ENCODE measurements at places on chromosomes 7 and 10.

- no peak for DNase-seq
Observed at GRCh38 chr10:128869101-128869749, 597.8 kb upstream of the MGMT start.

DNA sequence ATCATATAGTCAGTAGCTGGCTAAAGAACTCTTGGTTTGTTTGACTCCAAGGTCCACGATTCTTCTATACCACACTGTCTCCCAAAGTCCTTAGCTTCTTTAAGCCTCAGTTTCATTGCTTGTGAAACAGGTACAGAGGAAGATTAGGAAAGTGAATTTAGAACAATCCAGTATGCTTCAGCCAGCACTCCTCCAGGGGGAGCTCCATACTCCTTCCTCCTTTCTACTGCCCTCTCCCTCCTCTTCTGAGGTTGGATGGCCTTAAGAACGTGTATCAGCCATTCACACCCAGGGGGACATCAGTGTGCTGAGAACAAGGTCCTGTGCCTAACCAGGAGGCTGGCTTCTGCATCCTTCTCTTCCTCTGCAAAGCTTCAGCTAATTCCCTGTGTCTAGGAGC, 54.8 kb upstream of the CALD1 start:
- no peak for DNase-seq

- DNase-seq = no peak
Observed at GRCh38 chr10:107544706-107545520, 380.4 kb upstream of the SORCS1 start.

- DNase-seq = no peak
Observed at GRCh38 chr10:108515821-108516220, 1351.3 kb upstream of the SORCS1 start.

GRCh38 chr7:8739837-8740236, 306.4 kb downstream of the NXPH1 start:
- no peak for DNase-seq

GRCh38 chr10:102059987-102060386, 4.0 kb upstream of the ARMH3 start:
- DNase-seq = no peak

- DNase-seq = no peak
Observed at GRCh38 chr10:124386186-124387077, 32.3 kb downstream of the OAT start.

- DNase-seq = no peak
Observed at GRCh38 chr10:19654576-19654975, 161.7 kb upstream of the PLXDC2 start.

DNA sequence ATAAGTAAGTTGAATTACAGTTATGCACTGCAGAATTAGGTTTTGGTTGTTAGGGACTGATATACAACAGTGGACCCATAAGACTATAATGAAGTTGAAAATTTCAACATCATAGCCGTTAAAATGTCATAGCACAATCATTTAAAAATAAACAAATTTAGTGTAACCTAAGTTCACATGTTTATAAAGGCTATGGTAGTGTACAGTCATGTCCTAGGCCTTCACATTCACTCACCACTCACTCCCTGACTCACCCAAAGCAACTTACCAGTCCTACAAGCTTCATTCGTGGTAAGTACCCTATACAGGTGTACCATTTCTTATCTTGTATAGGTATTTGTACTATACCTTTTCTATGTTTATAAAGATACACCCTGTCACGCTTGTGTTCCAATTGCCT, 113.7 kb downstream of the RAB11FIP2 start:
- DNase-seq = no peak

- no peak for DNase-seq
Observed at GRCh38 chr7:27459731-27460053, 203.0 kb downstream of the HIBADH start.

DNA sequence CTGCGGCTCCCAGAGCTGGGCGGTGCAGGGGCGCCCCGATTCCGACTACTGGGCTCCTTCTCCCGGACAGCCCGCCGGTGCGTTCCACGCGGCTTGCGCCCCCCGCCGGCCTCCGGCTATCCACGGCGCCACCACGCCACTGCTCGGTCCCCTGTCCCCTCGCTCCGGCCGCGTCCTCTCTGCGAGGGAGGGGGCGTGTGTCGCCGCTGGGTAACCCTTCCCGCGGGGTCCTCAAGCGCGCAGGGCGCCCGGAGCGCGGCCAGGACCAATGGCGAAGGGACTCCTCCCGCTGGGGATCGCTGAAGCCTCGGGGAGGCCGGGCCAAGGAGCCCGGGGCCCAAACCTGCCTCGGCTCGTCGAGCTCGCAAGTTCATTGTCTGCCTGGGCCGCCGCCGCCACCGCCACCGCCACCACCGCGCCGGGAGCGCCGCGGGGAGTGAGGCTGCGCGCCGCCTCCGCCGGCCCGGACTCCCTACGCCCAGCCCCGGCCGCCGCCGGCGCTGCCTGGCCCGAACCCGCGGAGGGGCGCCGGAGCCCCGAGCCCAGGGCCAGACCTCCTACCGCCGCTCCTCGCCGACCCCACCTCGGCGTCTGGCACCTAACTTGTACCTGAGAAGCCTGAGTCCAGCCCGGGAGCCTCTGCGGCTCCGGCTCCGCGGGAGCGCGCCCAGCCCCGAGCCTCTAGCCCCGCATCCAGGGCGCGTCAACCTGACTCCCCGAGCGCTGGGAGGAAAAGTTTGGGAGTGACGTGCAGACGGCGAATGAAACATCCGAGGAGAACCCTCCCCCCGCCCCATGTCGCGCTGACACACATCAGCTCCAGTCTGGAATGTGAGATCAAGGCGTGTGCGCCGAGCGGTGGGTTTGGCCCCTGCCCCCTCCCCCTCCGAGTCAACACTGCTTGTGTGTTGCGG, at the start of gene CHST15:
CHST15 (minus strand) TSS at position 739 of the 914 bp plus-strand sequence. CDS start 47,386 bp downstream, outside the sequence.
- no peak for DNase-seq

DNA sequence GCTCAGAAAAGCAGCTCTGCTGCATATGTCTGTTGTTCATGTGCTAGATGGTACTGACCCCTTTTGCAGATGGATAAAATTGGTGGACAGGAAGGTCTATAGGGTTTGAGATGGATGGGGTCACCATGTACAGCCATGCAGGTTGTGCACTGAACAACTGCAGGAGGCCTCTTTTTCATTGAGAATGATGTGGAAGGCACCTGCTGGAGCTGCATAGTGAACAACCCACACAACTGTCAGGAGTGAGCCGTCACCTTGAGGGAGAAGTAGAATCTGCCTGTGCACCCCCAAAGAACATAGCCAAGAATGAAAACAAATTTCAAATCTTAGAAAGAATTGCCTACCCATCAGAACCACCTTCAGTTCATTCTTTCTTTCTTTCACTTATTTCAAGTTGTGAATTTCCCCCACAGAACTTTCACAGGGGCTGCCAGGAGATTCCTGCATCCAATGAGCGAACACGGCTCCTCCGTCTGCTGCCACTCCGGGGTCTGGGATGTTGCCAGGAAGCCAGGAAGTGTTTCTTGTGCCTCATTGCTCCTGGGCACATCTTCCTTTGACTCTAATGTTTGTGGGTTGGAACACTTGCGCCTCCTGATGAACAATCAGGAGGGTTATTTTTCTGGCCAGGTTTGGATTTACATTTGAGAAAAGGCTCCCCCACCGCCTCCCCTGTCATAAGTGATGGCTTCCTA, 53.7 kb upstream of the DOCK1 start:
- DNase-seq = no peak

- DNase-seq = peak; percentile 25
Observed at GRCh38 chr7:636396-636795, 90.1 kb upstream of the DNAAF5 start.

DNA sequence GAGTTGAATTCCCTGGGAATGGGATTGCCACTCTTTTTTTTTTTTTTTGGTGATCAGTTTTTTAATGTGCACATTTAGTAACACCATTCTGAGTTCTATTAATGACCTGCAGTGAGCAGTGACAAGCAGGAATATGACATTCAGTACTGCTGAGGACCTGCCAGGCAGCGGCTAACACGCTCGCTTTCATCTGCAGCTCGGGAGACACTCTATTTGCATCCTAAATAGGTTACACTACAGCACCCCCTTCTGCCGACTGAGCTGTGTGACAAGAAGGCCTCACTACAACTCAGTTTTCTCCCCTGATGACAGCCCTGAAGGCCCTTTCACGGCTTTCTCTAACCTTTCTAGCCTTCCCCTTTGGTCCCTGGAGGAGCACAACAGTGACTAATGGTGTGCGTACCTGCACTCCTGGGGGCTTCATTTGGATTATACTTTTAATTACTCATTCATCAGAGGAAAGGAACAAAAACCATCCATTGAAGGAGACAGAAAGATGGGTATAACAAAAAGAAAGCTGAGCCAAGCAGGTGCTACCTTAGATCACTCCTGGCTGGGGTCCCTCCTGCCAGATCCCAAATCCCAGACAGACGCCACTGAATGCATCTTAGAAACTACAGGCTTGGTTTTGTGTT, 872.4 kb downstream of the LRMDA start:
- peak; percentile 1 for DNase-seq

DNA sequence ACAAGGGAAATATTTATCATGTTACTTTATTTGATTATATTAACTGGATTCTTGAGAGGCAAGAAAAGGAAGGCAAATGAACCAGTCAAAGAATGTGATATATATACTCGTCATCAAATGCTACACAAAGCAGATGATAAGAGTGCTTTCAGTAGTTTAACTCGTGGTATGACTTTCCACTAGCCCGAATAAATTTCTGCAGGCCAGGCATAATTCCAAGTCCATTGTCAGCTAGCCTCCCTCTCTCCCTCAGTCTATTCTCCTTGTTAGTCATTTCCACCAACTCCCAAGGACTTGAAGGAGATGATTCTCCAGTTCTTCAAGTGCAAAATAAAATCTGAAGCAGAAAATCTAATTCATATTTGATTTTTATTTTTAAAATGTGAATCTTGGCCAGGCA, 190.5 kb downstream of the GLI3 start:
- no peak for DNase-seq

GRCh38 chr7:150742286-150742968, 5.2 kb downstream of the GIMAP5 start:
- no peak for DNase-seq

GRCh38 chr10:73092830-73093229, 3.8 kb downstream of the P4HA1 start:
- DNase-seq = no peak

GRCh38 chr7:46649876-46650275, 728.8 kb upstream of the IGFBP3 start:
- DNase-seq = no peak

DNA sequence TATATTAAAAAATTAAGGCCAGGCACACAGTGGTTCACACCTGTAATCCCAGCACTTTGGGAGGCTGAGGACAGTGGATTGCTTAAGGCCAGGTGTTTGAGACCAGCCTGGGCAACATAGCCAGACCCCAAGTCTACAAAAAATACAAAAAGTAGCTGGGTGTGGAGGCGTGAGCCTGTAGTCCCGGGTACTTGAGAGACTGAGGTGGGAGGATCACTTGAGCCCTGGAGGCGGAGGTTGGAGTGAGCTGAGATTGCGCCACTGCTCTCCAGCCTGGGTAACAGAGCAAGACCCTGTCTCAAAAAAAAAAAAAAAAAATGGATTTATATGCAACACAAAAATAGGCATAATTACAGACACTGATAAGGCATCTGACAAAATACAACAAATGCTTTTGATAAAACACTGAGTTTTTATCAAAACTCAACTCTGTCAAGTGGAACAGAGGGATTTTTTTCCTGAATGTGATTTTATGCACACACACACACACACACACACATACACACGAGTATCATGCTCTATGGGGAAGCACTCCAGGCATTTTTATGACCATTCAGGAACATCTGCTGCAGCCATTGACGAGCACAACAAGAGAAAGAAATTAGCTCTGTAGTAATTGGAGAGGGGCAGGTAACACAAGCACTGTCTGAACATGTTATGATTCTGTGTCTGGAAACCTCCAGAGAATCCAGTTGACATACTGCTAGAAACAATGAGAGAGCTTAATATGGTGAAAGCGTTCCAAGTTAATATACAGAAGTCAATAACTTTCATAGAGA, 193.1 kb downstream of the WDR37 start:
- no peak for DNase-seq

DNA sequence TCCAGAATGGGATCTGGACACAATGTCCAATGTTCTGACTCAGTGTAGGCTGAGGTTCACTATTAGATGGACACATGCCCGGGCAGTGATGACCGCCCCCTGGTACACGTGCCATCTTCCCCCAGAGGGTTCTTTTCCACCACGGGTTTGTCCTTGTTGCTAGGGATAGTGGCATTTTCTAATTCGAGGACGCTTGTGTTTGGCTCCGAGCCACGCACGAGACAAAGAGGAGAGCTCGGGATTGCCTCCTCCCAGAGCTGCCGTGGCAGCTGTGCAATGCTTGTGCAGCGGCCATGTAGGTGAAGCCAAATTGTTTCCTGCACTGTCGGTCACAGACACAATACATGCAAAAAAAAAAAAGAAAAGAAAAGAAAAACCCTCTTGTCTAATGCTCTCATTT, 207.5 kb downstream of the PAXIP1 start:
- no peak for DNase-seq

DNA sequence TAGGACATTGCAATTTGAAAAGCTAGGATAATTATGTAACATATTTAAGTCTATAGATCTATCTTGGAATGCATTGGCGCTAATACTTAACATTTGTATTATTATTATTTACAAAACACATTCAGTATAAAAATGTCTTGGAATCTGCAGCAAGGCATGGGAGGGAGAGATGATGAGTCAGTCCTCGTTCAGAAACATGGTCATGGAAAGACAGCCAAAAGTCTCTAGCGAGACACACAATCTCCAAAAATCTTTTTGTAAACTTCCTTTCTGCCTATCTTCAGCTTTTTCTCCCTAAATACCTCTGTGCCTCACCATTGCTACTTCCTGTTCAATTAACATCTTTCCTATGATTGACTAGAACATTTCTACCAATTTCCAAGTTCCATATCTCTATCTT, 188.4 kb upstream of the CACNA2D1 start:
- DNase-seq = no peak

DNA sequence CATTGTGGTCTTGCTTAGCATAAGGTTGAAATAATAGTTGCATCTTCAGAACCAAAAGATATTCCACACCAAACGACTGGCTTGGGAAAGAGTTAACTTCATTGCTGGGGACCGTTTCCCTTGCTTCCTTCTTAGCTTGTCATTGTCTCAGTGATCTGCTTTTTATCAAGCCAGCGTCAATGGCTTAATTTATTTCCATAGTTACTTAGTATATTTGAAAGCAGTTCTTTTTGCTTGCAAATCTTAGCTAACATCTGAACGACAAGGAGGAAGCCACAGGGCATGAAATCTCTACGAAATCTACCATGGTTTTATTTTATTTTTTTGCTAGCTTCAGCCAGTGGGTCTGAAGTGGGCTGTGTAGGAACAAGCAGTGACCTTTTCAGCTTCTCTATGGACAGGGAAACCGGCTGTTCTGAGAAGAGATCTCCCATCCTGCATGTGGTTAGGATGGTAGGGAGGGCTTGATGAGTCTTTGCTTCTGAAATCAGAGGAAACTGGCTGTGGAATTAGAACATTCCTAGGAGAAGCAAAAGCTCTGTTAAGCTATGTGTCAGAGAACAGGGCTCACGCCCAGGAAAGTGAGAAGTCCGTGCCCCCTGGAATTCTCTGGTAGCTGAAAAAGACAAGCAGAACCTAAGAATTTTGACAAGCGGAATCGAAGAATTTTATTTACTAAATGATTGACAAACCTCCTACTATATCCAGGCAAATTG, 8.0 kb downstream of the SLC18A2 start:
- DNase-seq = no peak
